GM23338 (cell line): ENCODE measurements at places on chromosomes 3 and 15.

DNA sequence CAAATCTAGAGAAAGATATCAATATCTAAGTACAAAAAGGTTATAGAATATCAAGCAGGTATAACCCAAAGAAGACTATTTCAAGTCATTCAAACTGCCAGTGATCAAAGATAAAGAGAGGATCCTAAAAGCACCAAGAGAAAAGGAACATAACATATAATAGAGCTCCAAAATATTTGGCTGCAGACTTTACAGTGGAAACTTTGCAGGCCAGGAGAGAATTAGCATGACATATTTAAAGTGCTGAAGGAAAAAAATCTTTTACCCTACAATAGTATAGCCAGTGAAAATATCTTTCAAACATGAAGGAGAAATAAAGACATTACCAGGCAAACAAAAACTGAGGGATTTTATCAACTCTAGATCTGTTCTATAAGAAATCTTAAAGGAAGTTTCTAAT, 254.3 kb upstream of the ARHGEF26 start:
- no peak overlapping the region for H3K27ac ChIP-seq
- H3K4me3 ChIP-seq = no peak overlapping the region
- no peak for DNase-seq
- no peaks in the 10 kb centered on the region for H3K27me3 ChIP-seq
- H3K36me3 ChIP-seq = no peaks in the 10 kb centered on the region

- H3K4me3 ChIP-seq = no peak overlapping the region
- H3K27ac ChIP-seq = no peak overlapping the region
- no peaks in the 10 kb centered on the region for H3K36me3 ChIP-seq
- no peak for DNase-seq
- H3K4me1 ChIP-seq = peaks cover 6% of the 10 kb centered on the region; the same call in 1 of the 2 replicates
Observed at GRCh38 chr3:152826476-152826875, 8.5 kb upstream of the P2RY1 start.

DNA sequence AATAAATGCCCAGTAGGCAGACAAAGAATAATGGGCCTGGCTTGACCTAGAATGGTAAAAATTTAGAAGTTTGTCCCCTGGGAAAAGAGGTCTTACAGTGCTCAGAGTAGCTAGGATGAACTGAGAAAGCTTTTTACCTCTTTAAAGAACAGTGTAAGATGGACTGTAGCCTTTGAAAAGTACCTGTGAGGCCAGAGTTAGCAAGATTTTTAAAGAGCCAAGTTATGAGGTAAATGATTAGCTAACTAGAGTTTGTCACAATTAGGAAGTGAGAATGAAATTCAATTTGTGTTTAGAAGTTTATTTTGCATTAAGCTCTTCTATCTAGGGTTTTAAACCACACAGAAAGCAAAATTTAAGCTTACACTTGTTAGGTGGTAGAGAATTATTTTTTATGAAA, 480.9 kb downstream of the ZIC1 start:
- H3K4me3 ChIP-seq = no peak overlapping the region
- H3K27me3 ChIP-seq = no peaks in the 10 kb centered on the region
- DNase-seq = no peak
- H3K36me3 ChIP-seq = no peaks in the 10 kb centered on the region

GRCh38 chr3:164577667-164578210, 500.6 kb downstream of the SI start:
- H3K27me3 ChIP-seq = no peaks in the 10 kb centered on the region
- no peaks in the 10 kb centered on the region for H3K36me3 ChIP-seq
- H3K4me1 ChIP-seq = no peaks in the 10 kb centered on the region
- H3K4me3 ChIP-seq = no peak overlapping the region
- H3K27ac ChIP-seq = no peak overlapping the region

- H3K4me1 ChIP-seq = no peaks in the 10 kb centered on the region
- no peak overlapping the region for H3K4me3 ChIP-seq
- no peak for DNase-seq
- H3K27me3 ChIP-seq = no peaks in the 10 kb centered on the region
- H3K27ac ChIP-seq = no peak overlapping the region
Observed at GRCh38 chr3:171556148-171556547, 95.9 kb upstream of the TNIK start.

DNA sequence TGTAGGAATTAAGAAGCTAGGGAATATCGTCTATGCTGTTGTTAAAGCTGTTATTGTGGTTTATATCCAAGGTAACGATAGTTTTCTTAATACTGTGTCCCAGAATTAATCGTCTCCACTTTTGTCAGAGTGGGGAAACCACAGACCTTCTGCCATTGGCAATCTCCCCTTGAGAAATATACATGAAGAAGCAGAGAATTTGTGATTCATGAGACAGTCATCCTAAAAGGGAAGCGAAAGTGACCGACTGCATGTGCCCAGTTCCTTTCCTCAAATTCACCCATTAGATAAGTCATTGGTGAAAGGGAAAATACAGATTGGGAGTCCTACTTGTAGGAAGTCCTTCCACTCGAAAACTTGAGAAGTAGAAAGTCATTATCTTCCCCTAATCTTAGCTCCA, 26.6 kb downstream of the DIPK2A start:
- H3K4me3 ChIP-seq = no peak overlapping the region
- no peak for DNase-seq
- no peaks in the 10 kb centered on the region for H3K4me1 ChIP-seq
- no peak overlapping the region for H3K27ac ChIP-seq
- no peaks in the 10 kb centered on the region for H3K27me3 ChIP-seq

- H3K36me3 ChIP-seq = no peaks in the 10 kb centered on the region
- H3K4me1 ChIP-seq = peaks cover 17% of the 10 kb centered on the region
- DNase-seq = no peak
- H3K27me3 ChIP-seq = peaks cover 18% of the 10 kb centered on the region
Observed at GRCh38 chr3:196640297-196641018, 964 bp downstream of the NRROS start.

DNA sequence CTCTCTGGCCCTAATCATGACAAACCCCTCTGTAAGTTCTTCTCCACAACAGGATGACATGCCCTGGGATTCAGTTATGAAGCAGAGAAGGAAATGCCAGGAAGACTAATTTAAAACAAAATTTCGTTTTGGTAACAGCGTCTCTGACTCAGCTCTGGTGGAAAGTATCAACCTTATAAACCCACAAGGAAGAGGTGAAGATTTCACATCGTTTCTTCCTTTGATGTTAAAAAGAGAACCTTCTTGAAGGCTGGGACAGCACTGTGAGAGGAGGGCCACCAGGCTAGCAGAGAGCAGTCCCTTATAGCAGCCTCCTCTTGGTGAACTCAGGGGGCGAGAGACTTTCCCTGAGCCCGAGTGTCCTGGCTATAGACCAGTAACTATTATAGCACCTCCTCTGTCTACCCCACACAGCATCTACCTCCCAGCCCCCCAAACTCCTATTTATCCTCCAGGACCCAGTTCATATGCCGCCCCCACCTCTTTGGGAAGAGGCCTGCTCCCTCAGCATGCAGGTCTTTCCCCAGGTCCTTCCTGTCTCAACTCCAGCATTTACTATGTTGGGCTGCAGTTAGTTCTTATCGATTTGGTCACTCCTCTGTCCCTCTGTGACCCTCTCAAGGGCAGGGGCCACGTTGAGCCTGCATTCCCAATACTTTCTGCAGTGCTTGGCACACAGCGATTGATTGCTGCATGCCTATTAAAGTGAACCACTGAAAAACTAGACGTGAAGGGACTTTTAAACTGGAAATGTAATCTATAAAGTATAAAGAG, 321.5 kb upstream of the ICE2 start:
- H3K27me3 ChIP-seq = no peaks in the 10 kb centered on the region
- no peak overlapping the region for H3K4me3 ChIP-seq

- no peak overlapping the region for H3K4me3 ChIP-seq
- no peak overlapping the region for H3K27ac ChIP-seq
- peaks cover 18% of the 10 kb centered on the region for H3K4me1 ChIP-seq
- peak; percentile 10 for DNase-seq
- no peaks in the 10 kb centered on the region for H3K27me3 ChIP-seq
Observed at GRCh38 chr3:194871143-194871863, 185.6 kb downstream of the FAM43A start.

DNA sequence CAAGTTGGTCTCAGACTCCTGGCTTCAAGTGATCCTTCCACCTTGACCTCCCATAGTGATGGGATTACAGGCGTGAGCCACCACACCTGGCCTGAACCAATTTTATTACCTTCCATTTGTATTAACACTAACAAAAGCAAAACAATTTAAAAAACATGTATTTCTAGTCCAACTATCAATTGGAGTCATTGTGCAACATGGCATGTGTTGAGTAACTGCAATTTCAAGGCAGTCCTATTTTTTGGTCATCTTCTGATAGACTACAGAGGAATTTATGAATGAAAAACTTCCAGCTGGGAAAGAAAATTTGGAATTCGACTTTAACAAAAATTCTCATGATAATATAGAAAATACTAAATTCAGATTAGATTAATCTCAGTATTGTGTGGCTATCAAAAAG, 16.8 kb downstream of the SPTSSB start:
- DNase-seq = no peak
- no peak overlapping the region for H3K27ac ChIP-seq
- no peaks in the 10 kb centered on the region for H3K27me3 ChIP-seq
- H3K4me3 ChIP-seq = no peak overlapping the region
- peaks cover 3% of the 10 kb centered on the region; the same call in 1 of the 2 replicates for H3K36me3 ChIP-seq

DNA sequence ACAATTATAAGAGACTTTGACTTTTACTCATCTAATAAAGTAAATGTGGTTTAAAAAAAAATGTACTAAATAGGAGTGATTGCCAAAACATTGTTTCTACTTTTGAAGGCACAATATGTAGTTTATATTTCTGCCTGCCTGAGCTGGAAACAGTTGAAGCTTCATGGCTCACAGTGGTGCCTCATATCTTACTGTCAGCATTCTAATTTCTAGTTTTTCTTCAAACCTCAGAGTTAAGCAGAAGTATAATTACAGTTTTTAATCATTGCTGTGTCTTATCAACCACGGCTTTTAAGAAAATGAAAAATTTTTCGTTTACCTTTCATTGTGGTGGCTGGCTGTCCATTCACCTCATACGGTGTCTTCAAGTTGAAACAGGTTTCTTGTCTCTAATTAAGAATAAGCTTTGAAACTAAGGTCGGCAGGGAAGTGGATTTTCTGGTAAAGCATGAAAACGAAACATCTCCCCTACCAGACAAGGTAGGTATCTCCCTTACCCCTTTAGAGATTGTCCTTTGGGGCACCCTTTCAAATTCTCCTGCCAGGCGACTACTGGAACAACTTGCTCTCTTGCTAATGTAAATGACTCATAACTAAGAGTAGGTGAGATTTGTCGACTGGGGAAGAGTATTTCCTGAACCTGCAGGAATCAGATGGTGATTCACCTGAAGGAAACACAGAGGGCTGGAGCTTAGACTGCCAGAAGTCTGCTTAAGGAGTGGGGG, at the start of gene GPR87:
Gene GPR87 (minus strand): TSS at position 554 of the 725 bp plus-strand sequence. CDS start 16,720 bp downstream, outside the sequence.
- H3K4me1 ChIP-seq = peaks cover 44% of the 10 kb centered on the region
- no peak within 1 kb of the TSS for H3K4me3 ChIP-seq
- DNase-seq = peak; percentile 34

- no peak overlapping the region for H3K4me3 ChIP-seq
- no peaks in the 10 kb centered on the region for H3K36me3 ChIP-seq
- no peaks in the 10 kb centered on the region for H3K27me3 ChIP-seq
- 0 out of 2 replicates have a peak, but pooled peaks cover 8% of the 10 kb centered on the region for H3K4me1 ChIP-seq
- no peak overlapping the region for H3K27ac ChIP-seq
- no peak for DNase-seq
Observed at GRCh38 chr3:8610951-8611350, 33.6 kb downstream of the SSUH2 start.

GRCh38 chr15:26382444-26383072, 390.3 kb downstream of the GABRB3 start:
- H3K4me3 ChIP-seq = no peak overlapping the region
- H3K4me1 ChIP-seq = no peaks in the 10 kb centered on the region
- no peaks in the 10 kb centered on the region for H3K36me3 ChIP-seq
- no peak overlapping the region for H3K27ac ChIP-seq
- DNase-seq = no peak
- no peaks in the 10 kb centered on the region for H3K27me3 ChIP-seq

DNA sequence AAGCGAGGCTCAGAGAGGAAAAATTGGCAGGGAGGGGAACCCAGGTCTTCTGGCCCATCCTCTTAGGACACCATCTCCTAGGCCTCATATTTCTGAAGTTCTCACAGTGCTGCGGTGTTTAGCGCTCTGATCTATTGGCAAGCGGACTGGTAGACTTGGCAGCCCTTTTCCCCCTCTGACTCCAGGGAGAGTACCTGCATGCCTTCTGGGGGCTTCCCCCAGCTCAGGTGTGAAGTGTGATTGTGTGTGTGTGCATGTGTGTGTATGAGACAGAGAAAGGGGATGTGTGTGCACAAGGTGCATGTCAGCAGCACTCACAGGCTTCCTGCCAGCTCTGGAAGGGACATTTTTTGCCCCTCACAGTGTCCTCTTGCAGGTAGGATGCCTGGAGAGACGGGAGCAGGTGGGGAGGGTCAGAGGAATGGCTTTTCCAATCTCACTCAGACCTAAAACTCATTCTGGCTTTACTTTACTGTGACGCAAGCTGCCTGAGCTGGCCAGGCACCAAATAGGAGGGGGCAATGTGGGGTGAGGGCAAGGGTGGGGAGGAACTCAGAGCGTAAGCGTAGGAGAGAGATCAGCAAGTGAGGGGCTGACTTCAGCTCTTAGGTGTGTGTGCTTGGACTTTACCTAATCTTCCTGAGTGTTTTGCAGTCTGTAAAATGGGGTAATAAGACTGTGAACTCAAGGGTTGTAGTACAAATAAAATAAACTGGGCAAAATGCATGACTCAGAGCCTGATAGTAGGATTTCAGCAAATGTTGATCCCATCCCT, 4.0 kb upstream of the IL17RE start:
- peaks cover 16% of the 10 kb centered on the region for H3K4me1 ChIP-seq
- no peak overlapping the region for H3K27ac ChIP-seq
- DNase-seq = no peak
- H3K36me3 ChIP-seq = 0 out of 2 replicates have a peak, but pooled peaks cover 4% of the 10 kb centered on the region
- H3K27me3 ChIP-seq = no peaks in the 10 kb centered on the region

GRCh38 chr3:167078070-167078622, 302.0 kb downstream of the ZBBX start:
- no peak overlapping the region for H3K4me3 ChIP-seq
- no peak overlapping the region for H3K27ac ChIP-seq
- H3K27me3 ChIP-seq = no peaks in the 10 kb centered on the region
- DNase-seq = peak; percentile 19
- no peaks in the 10 kb centered on the region for H3K4me1 ChIP-seq

GRCh38 chr15:70411143-70411863, 313.6 kb upstream of the TLE3 start:
- no peak for DNase-seq
- H3K36me3 ChIP-seq = no peaks in the 10 kb centered on the region
- no peak overlapping the region for H3K27ac ChIP-seq
- peaks cover 14% of the 10 kb centered on the region for H3K4me1 ChIP-seq

DNA sequence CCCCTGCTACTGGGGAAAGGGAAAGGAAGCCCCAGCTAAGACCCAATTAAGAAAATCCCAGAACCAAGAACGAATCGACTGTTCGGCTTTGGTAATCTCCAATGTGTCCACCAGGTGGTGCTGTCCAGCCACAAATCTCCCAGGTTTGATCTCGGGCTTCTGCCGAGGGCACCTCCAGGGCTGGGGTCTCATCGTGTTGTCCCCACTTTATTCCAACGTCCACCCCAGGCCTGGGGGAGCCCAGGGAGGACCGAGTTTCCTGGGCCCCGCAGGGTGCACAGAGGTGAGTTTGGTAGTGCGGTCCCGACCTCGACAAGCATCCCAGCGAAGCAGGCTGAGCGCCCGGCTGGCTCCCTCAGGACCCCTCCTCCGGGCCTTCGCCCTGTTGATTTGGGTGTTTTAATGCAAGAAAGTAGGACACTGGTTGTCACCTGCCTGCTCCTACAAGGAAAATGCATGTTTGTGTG, 185.1 kb downstream of the GOLGA6L6 start:
- no peaks in the 10 kb centered on the region for H3K4me1 ChIP-seq
- peaks cover 11% of the 10 kb centered on the region for H3K36me3 ChIP-seq
- no peak overlapping the region for H3K27ac ChIP-seq
- H3K4me3 ChIP-seq = no peak overlapping the region

GRCh38 chr3:195147649-195148080, 123.3 kb downstream of the XXYLT1 start:
- no peaks in the 10 kb centered on the region for H3K27me3 ChIP-seq
- H3K4me1 ChIP-seq = peaks cover 42% of the 10 kb centered on the region
- H3K36me3 ChIP-seq = no peaks in the 10 kb centered on the region
- H3K4me3 ChIP-seq = no peak overlapping the region
- no peak for DNase-seq
- no peak overlapping the region for H3K27ac ChIP-seq
